Mesothelial cell of epicardium (in vitro differentiated cells): ENCODE measurements at places on chromosomes 2 and 18.

DNA sequence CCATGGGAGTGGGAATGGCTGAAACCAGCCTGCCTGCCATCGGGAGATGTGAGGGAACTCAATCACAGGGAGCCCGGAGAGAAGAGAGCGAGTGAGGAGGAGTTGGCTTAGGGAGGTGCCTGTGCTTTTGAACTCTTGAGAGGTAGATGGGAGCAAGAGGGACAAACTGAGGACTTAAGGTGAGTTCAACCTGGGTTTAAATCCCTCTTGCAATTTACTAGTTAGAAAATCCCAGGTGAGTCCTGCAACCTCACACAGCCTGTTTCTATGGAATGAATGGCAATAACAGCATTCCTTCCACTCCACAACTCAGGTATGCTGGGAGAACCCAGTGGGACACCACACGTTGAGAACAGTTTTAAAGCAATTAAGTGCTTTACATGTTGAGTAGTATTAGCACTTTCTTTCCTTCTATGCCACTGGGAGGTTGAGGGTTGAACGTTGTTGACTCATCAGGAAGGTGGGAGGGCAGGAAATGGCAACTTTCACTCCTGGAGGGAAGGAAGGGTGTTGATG is 57.3 kb downstream of the VIT start:
- no peak for DNase-seq

- DNase-seq: no peak
Measured at GRCh38 chr2:62586981-62587380, 81.0 kb upstream of the TMEM17 start.

DNA sequence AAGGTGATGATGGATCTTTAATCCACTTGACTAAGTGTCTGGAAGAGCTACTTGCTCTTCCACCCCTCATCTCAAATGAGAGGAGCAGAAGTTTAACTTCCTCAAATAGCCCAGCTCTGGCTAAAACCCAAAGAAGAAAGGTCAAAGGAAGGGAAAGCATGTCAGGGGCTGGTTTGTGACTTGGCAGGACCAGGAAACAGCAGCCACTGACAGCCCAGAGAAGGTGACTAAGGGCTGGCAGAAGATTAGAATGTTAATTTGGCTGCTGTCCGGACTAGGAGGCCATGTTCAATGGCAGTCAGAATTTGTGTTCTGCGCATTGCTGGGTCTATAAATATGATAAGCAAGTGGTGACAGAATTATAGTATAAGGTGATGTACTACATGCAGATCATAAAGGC is 386.2 kb downstream of the SETBP1 start:
- DNase-seq: no peak

- no peak for DNase-seq
Measured at GRCh38 chr2:207539470-207539869, 9.7 kb downstream of the CREB1 start.

DNA sequence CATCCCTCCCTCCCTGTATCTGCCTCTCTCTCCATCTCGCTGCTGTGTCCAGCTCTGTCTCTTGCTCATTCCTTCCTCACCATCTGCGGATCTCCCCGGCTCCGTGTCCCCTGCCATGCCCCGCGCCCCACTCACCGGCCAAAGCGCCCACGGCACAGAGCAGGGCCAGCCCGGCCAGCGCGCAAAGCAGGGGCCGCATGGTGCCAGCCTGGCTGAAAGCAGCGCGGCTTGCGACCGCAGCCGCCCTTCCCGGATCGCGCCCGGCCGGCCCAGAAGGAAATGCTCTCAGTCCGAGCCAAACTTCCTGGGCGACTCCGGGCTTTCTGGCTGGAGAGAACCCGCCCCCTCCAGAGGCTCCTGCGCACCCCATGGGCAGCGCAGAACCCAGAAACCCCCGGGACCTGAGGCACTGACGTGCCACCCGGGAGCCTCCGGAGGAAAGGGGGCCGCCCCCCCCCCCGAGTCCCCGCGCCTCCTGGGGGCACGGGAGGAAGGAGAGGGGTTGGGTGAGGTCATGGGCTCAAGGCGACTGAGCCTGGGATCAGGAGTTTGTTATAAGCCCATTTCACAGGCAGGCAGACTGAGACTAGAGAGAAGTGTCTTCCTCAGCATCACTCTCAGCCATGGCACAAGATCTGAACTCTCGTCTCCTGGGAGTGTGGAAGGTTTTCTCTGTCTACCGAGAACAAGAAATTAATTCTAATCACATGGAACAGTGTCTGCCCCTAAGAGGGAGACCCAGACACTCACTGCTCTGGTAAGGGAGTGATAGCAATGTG is 45.2 kb upstream of the RAB6C start:
- DNase-seq: no peak

DNA sequence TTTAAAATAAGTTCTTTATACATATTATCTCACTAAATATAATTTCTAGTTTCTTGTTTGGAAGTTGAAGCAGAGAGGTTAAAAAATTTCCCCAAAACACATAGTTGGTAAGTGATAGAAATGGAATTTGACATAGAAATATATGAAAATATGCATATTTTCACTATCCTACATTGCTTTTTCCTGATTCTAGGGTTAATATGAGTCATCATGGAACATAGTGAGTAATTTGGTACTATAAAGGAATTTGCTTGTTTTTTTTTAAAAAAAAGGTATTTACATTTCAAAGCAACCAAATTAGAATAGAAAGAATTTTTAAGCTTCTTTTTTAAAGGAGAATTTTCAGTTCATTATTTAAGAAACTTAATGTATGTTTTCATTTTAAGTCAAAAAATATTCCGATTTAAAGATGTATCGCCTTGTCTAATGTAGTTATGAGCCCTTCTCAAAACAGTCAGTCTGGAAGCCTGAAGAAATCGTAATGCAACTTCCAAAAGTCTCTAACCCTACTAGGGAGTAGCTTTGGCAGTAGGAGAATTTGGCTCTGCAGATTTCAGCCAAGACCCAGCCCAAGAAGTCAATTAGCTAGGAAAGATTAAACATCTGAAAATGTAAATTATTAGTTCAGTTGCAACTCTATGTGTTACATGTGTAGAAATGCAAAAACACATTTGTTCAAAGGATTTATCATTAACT is 147.3 kb downstream of the RDH14 start:
- no peak for DNase-seq

DNA sequence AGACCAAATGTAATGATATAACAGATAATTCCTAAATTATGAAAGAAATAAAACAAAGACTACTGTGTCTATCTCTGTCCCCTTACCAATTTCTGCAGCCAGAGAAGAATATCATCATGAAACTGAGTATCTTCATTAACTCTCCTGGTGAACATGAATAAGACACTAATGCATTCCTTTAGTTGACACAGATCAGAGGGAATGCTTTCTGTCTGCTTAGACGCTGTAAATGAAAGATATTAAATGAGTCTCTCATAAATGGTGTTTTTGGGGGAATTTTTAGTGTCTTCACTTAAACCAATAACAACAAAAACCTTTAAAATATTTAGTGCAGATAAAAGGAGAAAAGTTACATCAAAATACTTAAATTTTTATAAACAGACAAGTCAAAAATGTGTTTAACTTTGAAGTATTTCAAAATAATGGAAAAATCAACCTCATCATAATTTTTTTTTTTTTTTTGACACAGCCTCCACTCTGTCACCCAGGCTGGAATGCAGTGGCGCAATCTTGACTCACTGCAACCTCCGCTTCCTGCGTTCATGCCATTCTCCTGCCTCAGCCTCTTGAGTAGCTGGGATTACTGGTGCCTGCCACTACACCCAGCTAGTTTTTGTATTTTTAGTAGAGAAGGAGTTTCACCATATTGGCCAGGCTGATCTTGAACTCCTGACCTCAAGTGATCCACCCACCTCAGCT is 16.0 kb downstream of the EPG5 start:
- DNase-seq: no peak
